Immature natural killer cell (primary cell): ENCODE measurements at places on chromosomes 11 and 22. TPM values are rescaled to one million over a fixed set of nuclear protein-coding genes. Genes with fewer than 3 reads are reported as not detected.

The RIBC2 gene
- not detected for polyA plus RNA-seq

The EXPH5 gene
- polyA plus RNA-seq, result 1.6 TPM

DNA sequence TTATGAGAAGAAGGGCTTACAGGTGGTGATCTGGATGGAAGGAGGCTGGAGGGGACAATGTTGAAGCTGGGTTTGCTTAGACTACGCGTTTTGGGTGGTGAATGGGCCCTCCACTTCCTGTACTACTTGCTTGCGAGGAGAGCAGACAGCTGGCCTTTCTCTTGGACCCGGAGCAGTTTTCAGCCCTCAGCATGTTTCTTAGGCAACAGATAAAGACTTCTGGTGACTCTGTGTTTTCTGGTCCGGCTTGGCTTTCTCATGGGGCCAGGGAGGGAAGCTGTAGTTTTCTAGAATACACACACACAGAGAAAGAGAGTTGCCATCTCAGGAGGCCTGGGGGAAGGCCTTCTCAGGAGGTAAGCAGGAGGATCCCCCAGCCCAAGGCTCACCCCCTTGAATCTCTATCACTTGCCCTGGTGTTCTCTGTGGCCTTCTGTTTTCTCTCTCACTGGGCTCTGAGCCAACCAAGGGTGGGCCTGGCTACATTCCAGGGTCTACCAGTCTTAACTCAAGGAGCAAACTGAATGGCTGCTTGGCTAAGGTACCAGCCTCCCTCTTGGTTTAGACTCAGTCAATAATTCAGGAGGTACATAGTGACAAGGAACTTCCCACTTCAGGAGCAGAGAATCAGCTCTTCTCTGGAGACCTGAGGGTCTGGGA is 2.4 kb downstream of the CCS start:
- peak; percentile 13 for DNase-seq
- H3K27ac ChIP-seq, result peak overlapping the region; percentile 85
- peaks cover 20% of the 10 kb centered on the region for H3K4me1 ChIP-seq
- peaks cover 6% of the 10 kb centered on the region for H3K36me3 ChIP-seq
- peak overlapping the region; percentile 26 for H3K4me3 ChIP-seq
- H3K27me3 ChIP-seq, result peaks cover 10% of the 10 kb centered on the region

DNA sequence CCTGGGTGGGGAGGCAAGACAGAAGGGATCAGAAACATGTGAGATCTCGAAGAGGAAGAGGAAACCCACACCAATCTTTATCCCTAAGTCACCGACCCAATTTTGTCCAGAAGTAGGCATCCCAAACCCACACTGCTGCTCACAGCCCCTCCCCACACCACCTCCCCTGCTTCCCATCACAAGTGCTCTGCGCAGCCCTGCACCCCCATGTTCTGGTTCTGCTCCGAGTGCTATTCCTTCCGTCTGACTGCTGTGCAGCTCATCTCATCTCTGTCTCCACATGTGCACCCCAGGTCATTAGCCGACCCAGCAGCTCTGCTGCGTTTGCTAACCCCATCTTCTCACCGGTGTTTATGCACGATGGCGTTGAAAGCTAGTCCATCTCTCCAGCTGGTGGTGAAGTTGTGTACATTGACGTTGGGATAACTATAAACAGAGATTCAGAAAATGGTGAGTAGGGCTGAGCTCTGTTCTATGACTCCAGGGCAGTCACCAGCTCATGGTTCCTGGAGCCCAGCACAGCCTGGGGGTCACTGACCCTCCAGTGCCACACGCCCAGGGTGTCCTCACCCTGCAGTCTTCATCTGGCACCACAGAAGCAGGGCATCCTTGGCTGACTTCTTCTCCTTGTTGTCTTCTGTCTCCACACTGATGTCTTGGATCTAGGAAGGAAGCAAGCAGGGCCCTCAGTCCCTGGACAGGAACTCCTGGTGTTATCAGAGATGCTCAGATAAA is 15.1 kb downstream of the SPTBN2 start:
- H3K27ac ChIP-seq, result no peak overlapping the region
- H3K36me3 ChIP-seq, result no peaks in the 10 kb centered on the region
- H3K4me3 ChIP-seq, result no peak overlapping the region
- no peaks in the 10 kb centered on the region for H3K4me1 ChIP-seq

DNA sequence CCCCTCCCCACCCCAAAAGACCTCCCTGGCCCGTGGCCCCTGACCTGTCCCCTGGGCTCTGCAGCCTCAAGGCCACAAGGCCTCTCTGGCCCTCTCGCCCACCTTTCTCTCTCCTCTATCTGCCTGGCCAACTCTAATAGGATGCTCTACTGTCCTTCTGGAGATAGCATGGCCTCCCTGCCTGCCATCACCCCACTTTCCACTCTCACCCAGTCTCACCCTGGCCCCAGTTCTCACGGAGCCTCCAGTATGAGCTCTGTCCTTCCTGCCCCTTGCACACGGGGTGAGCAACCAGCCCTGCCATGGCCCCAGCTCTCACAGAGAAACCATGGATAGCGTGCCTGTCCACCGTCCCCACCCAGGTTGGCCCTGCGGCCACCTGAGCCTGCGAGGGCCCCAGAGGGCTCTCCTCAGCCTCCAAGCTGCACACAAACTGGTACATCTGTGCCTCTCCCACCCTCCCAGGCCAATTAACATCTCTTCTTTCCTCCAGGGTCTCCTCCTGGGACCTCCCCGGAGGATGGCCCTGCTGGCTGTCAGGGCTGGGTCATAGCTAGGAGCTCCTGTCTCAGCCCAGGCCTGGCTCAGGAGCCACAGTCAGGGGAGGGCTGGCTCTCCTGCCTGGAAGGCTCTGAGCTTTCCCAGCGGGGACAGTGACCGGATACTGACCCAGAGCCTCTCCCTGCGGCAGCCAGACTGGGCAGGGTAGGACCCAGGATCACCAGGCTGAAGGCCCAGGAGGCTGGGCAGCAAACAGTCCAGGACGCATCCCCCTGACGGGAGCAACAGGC is 22.3 kb downstream of the RTN4R start:
- peak overlapping the region; percentile 82 for H3K4me3 ChIP-seq
- H3K36me3 ChIP-seq, result no peaks in the 10 kb centered on the region

GRCh38 chr22:23796461-23796860 is 9.7 kb downstream of the SMARCB1 start:
- peaks cover 19% of the 10 kb centered on the region for H3K4me1 ChIP-seq
- H3K4me3 ChIP-seq, result no peak overlapping the region
- H3K27me3 ChIP-seq, result peaks cover under 1% of the 10 kb centered on the region
- no peak overlapping the region for H3K27ac ChIP-seq

GRCh38 chr11:105003151-105003550 is 19.8 kb downstream of the CASP5 start:
- no peaks in the 10 kb centered on the region for H3K27me3 ChIP-seq
- H3K36me3 ChIP-seq, result no peaks in the 10 kb centered on the region
- H3K4me1 ChIP-seq, result peaks cover 8% of the 10 kb centered on the region
- no peak overlapping the region for H3K4me3 ChIP-seq
- H3K27ac ChIP-seq, result no peak overlapping the region
- DNase-seq, result no peak

The CHCHD10 gene
- polyA plus RNA-seq, result 5.7 TPM

DNA sequence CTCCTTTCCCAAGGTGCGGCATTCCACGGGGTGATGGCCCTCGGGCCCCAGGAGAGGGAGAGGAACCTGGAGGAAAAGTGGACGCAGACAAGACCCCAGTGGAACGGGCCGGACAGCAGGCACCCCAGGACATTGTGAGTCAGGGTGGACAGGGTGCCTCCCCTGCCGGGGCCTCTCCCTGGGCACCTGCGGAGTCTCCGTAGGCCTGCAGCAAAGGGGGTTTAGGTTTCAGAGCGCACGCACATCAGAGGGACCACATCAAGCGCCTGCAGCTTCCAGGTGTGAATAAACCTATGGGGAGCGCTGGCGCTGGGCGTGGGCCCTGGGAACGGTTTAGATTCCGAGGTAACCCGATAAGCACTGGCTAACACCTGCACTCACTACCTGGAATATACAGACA is 22.7 kb upstream of the FGF19 start:
- peaks cover 4% of the 10 kb centered on the region for H3K27me3 ChIP-seq
- no peak overlapping the region for H3K4me3 ChIP-seq
- no peak for DNase-seq
- H3K4me1 ChIP-seq, result no peaks in the 10 kb centered on the region
- H3K36me3 ChIP-seq, result no peaks in the 10 kb centered on the region
- H3K27ac ChIP-seq, result no peak overlapping the region

The GRIA4 gene
- polyA plus RNA-seq, result not detected

GRCh38 chr22:37643225-37643847 is 3.9 kb downstream of the SH3BP1 start:
- H3K4me1 ChIP-seq, result peaks cover 33% of the 10 kb centered on the region
- no peaks in the 10 kb centered on the region for H3K27me3 ChIP-seq
- H3K4me3 ChIP-seq, result peak overlapping the region; percentile 30

The MOB2 gene
- polyA plus RNA-seq, result 68.8 TPM

- peaks cover 37% of the 10 kb centered on the region for H3K4me1 ChIP-seq
- peak overlapping the region; percentile 83 for H3K4me3 ChIP-seq
- peak overlapping the region; percentile 84 for H3K27ac ChIP-seq
These were observed 72.1 kb upstream of the CD44 start for GRCh38 chr11:35066783-35067423.

DNA sequence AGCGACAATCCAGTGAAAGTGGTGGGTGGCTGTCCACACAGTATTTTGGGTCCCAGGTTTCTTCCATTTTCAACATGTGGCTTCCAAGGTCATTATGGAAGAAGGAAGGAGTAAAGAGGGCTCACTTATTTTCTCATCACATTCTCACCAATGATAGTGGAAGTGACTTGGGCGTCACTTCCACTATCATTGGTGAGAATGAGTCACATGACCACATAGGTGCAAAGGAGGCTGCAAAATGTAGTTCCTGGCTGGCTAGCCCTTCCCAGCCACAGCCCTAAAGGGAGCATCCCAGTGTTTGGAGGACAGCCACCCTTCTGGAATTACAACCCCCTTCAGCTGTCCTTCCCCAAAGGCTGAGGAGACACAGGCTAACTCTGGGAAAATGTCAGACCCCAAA is 95.6 kb downstream of the TSPAN18 start:
- H3K27me3 ChIP-seq, result peaks cover 3% of the 10 kb centered on the region
- H3K36me3 ChIP-seq, result peaks cover 4% of the 10 kb centered on the region
- H3K4me1 ChIP-seq, result no peaks in the 10 kb centered on the region
- no peak overlapping the region for H3K4me3 ChIP-seq
- no peak for DNase-seq
- H3K27ac ChIP-seq, result no peak overlapping the region

GRCh38 chr11:22626573-22627239 is 1.1 kb upstream of the FANCF start:
- DNase-seq, result no peak
- peak overlapping the region; percentile 98 for H3K4me3 ChIP-seq
- H3K27me3 ChIP-seq, result no peaks in the 10 kb centered on the region
- no peaks in the 10 kb centered on the region for H3K36me3 ChIP-seq
- peaks cover 32% of the 10 kb centered on the region for H3K4me1 ChIP-seq

- H3K27me3 ChIP-seq, result peaks cover 21% of the 10 kb centered on the region
- peak; percentile 75 for DNase-seq
- H3K27ac ChIP-seq, result peak overlapping the region; percentile 74
- peaks cover 66% of the 10 kb centered on the region for H3K4me1 ChIP-seq
These were observed 2.8 kb downstream of the IL17RA start for GRCh38 chr22:17087498-17088131.

GRCh38 chr11:1773131-1773993 is 9.6 kb upstream of the CTSD start:
- no peak overlapping the region for H3K27ac ChIP-seq
- H3K36me3 ChIP-seq, result no peaks in the 10 kb centered on the region
- no peak for DNase-seq

The CAVIN3 gene
- polyA plus RNA-seq, result not detected

GRCh38 chr11:69842746-69843528 is 23.7 kb upstream of the FGF3 start:
- no peak overlapping the region for H3K4me3 ChIP-seq
- H3K27ac ChIP-seq, result no peak overlapping the region
- peaks cover 9% of the 10 kb centered on the region for H3K27me3 ChIP-seq
- DNase-seq, result no peak
- H3K4me1 ChIP-seq, result peaks cover 10% of the 10 kb centered on the region
- no peaks in the 10 kb centered on the region for H3K36me3 ChIP-seq

- no peak overlapping the region for H3K27ac ChIP-seq
- H3K27me3 ChIP-seq, result peaks cover 2% of the 10 kb centered on the region
- peak; percentile 9 for DNase-seq
- no peaks in the 10 kb centered on the region for H3K4me1 ChIP-seq
These were observed 87.6 kb upstream of the FSHB start for GRCh38 chr11:30143098-30143705.

DNA sequence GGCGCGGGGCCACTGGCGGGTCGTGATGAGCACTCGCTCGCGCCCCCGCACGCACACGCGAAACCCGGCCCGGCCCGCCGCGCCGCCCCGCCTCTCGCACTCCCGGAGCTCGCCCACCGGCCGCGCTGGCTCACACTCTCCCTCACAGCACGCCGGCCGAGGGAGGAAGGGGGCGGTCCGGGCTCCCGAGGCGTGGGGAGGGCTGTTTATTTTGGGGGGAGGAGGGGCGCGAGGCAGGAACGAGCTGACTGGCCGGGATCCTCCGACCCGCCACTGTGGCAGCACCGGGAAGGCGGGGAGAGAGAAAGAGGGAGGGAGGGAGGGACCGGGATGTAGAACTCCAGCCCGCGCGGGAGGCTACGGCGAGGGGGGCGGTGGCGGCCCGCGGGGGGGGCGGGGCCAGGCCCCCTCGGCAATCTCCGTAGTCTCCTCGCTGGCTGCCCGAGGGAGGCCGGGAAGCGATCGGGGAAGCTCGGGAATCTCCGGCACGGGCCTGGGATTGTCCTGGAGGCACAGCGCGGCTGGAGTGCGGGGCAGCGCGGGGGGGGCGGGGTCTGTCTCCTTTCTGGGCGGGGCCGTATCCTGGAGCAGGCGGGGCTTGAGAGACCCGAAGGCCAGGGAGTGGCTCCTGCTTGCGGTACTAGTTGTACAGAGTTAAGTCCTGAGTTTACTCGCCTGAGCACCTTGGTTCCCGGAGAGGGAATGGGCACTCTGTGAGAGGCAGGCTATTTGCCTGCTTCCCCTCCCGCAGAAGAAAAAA is at the start of gene RBFOX2:
Gene RBFOX2 (minus strand): TSS at position 179 of the 760 bp plus-strand sequence. CDS start 399 bp downstream, outside the sequence.
- DNase-seq, result peak; percentile 51
- H3K27me3 ChIP-seq, result peaks cover 13% of the 10 kb centered on the region
- peaks cover 20% of the 10 kb centered on the region for H3K4me1 ChIP-seq
- H3K4me3 ChIP-seq, result peak within 1 kb of the TSS; percentile 89
- H3K27ac ChIP-seq, result peak within 1 kb of the TSS; percentile 1

The SLC22A8 gene
- polyA plus RNA-seq, result not detected

DNA sequence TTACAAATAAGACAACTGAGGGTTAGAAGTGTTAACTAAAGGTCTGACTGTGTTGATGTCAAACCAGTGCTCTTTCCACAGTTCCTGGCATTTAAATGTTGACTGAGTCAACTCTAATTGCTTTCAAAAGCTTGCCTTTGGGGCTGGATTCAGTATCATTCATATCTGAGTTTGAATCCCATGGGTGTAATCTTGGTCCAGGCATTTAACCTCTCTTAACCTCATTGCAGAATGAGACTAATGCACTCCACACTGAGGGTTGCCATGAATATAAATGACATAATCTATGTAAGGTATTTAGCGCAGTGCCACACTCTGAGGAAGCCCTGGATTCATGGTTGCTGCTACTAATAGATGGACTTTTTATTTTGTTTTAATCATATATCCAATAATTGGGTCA is 274.3 kb downstream of the DDX10 start:
- H3K27me3 ChIP-seq, result peaks cover 2% of the 10 kb centered on the region
- peaks cover 29% of the 10 kb centered on the region for H3K36me3 ChIP-seq
- no peak for DNase-seq
- H3K4me1 ChIP-seq, result no peaks in the 10 kb centered on the region

The PHOX2A gene
- not detected for polyA plus RNA-seq
